Frontal cortex (tissue), 4 donors: ENCODE measurements at places on chromosomes 11 and 22. TPM values are rescaled to one million over a fixed set of nuclear protein-coding genes. Genes with fewer than 3 reads are reported as not detected.

The POU2AF1 gene
- not detected for total RNA-seq

GRCh38 chr22:20428496-20429253 is 8.9 kb downstream of the SCARF2 start:
- peak; percentile 37 for DNase-seq

DNA sequence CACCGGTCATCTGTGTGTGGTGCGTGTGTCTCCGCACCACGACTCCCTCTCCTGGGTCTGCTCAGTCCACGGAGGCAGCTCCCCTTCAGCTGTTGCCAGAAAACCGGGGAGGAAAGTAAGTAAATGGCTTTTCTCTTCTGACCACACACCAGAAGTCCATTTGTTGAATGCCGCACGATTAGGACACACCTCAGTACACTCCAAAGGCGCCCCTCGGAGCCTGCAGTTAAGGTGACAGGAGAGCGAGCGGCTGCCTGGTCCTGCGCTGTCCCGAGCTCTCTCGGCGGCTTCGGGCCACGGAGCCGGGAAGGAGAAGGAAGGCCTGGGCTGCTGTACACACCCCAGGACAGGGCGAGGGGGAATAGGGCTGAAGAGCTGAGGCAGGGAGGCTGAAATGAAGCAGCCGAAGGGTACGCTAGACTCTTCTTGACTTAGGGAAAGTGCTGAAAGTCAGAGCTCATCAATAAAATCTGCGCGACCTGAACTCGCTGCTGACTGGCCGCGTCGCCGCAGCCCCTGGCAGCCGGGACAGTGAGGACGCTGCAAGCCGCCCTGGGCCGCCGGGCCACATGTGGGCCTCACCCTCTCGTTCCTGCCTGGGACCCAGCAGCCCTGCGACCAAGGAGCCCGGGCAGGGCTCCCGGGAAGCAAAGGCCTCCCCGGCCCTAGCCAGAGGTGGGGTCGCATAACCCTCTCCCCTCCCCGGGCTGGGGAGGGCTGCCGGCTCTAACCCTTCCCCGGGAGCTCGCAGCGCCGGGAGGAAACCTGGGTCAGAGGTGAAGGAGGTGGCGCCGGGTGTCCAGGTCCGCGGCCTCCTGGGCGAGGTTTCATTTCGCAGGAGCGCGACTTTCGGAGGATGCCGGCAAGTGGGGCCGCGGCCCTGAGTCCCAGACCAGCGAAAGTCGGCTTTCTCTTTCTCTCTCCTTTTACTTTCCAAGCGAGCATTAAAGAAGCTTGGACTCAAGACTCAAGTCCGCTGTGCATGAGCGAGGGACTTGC is 1.6 kb upstream of the PAX6 start:
- no peak for DNase-seq

GRCh38 chr11:33949252-33949913 is 57.5 kb upstream of the LMO2 start:
- peak; percentile 26 for DNase-seq

- DNase-seq: no peak
Observed at GRCh38 chr11:130029137-130029536, 26.5 kb upstream of the PRDM10 start.

DNA sequence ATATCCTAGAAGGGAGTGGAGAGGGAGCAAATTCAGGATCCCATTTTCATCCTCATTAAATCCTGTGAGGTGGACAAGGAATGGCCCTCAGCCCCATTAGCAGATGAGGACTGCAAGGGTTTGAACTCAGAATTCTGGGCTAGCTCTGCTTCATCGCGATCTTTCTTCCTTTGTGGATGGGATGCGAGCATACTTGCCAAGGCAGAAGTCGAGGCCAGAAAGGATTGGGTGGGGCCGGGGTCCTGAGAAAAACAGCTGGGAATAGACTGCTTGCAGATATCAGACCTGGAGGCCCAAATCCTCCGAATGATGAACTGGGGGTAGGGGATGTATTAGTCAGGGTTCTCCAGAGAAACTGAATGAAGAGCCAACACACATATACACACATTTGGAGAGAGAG is 179.0 kb downstream of the CHST1 start:
- no peak for DNase-seq

The DUSP8 gene
- 4.1 TPM for total RNA-seq

The SLC22A6 gene
- total RNA-seq: 10.6 TPM

- no peak for DNase-seq
Observed at GRCh38 chr11:133222425-133223330, 309.6 kb downstream of the OPCML start.

DNA sequence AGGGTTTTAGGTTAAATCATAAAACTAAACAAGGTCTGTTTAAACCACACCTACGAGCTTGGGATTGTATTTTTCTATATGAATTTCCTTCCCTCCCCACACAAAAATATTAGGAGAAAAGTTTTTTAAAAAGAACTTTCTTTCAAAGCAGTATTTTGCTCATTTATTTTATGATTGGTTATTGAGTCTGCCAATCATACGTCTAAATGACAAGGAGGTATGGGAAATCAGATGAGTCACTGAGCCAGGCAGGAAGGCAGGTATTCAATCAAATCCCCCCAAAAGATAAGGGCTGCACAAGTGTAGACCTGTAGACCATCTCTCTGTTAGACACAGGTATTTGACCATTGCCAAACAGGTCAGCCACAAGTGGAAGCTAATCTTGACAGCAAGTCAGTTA is 440.1 kb upstream of the CCDC90B start:
- DNase-seq: no peak

DNA sequence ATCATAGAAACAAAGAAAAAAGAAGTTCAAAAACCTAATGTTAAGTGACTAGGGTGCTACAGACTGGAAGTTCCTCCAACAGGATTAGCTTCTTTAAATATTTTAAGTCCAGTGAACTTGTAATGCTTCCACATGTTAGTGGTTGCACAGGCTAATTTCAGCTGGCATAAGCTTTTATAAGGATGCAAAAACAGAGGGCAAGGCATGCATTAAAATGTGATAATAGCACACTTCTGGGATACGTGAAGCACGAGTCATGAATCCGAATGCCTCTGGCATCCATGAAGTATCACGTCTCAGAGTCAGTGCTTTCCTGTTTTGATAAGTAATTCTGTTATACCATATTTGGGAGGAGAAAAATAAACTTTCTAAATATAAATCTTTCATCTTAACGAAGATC is 106.8 kb downstream of the DCDC1 start:
- DNase-seq: no peak

DNA sequence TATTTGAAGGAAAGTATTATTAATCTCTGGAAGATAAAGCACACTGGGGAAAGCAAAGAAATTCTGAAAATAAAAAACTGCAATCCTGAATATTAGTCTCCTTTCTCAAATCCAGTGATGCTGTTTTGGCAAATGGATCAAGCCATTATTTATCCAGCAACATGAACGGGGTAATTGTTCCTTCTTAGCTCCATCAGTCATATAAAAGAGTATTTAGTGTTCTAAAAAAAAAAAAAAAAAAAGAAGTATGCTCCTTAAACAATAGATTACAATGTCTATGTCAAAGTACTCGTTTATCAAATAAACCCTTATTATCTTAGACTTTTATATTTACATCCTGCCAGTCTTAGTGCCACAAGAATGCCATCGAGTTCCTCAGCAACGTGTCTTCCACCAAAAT is 1.3 kb downstream of the RDX start:
- peak; percentile 52 for DNase-seq

- DNase-seq: no peak
Observed at GRCh38 chr11:76888989-76889388, 28.3 kb downstream of the ACER3 start.

DNA sequence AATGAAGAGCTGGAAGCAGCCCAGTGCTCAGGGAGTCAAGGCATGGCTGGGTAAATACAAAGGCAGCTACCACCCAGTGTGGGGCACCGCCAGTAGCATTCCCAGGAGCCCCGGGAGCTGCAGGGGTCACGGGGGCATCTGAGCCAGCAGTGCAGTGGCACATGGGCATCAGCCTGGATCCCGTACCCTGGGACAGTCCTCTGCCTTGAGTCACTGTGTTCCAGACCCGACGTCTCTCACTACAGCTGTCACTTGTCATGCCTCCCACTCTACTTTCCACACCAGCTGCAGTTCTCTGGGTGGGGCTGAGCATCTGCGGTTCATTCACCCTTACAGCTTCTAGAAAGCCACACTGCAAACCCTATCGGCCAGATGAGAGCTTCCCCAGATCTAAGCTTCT is 29.6 kb downstream of the DHCR7 start:
- no peak for DNase-seq

GRCh38 chr22:31566484-31566883 is 70.1 kb downstream of the SFI1 start:
- no peak for DNase-seq

- no peak for DNase-seq
Observed at GRCh38 chr11:47248304-47248663, 330 bp downstream of the ACP2 start.

The OR2AG2 gene
- 0.41 TPM for total RNA-seq

The RIMBP3C gene
- total RNA-seq: 0.82 TPM

GRCh38 chr11:9099617-9100016 is 8.2 kb upstream of the SCUBE2 start:
- DNase-seq: no peak

The SMIM35 gene
- not detected for total RNA-seq

DNA sequence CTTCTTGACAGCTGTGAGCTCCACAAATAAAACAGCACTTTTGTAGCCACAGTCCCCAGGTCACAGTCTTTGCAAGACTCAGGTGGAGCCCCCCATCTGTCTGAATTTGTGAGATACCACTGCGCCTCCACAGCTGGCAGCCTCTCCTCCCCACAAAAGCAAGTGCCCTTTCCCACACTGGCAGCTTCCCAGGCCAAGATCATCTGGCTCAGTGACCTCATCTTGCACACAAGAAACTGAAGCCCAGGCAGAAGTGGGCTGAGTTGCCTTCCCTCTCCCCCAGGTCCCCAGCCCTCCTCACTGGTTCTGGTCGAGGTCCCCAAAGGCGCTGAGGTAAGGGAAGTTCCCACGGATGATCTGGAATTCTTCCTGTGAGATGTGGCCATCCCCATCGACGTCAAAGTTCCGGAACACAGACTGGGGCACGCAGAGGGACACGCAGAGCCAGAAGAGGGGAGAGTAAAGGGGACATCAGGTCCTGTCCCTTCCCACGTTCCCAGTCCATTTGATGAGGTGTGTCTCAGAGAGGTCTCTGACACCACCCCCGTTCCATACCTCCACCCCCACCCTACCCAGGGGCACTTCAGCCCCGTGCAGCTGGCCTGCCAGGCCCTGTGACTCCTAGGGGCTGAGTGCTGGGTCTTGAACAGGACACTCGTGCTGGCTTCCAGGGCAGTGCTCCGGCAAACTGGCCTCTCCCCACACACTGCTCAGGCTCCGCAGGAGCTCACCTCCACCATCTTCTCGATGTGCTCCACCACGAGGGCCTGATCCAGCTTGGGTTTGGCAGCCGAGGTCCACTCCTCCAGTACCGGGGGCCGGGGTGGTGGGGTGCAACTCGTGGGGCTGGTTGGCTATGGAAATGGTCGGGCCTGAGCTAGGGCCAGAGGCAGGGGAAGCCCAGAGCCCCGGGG is 8.9 kb downstream of the RASGRP2 start:
- no peak for DNase-seq

The TSSC4 gene
- total RNA-seq: 31.8 TPM

DNA sequence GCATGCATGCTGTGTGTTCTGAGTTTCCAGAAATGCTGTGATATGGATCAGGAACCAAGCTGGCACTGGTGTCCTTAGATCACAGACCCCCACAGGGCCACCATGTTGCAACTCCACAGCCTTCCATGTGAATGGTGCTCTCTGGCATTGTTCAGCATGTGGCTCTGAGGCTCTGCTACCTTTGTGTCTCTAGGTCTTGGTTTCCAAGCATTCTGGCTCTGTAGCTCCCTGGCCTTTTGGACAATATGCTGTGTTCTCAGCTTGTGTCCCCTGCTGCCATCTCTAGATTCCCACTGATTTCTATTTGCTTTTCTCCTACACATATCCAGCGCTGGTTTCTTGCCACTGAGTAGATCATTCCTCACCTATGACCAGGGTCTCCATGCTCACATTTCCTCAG is 3.9 kb downstream of the SPTBN2 start:
- DNase-seq: no peak

- no peak for DNase-seq
Observed at GRCh38 chr22:27993774-27994350, 74.8 kb upstream of the PITPNB start.

The TNNT3 gene
- not detected for total RNA-seq
